ENCODE measurements at places on chromosomes 2 and 18.

DNA sequence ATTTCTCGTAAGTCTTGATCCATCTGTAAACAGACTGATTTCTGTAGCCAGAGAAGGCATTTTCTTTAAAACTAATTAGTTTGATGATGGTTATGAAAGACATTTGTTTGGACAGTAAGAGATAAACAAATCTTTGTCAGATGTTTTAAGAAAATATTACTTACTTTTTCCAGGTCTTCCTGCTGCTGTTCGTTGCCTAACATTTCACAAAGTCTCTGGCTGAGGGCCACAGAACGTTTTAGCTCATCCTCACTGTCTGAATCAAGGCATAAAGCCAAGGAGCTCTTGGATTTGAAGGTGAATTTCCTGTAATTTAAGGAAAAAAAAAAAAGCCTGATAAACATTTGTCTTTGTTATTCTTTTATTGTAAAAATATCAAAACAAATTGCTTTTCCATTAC is 57.8 kb downstream of the VIL1 start:
- no peak for DNase-seq

GRCh38 chr2:177882501-177882900 is 190.1 kb downstream of the PDE11A start:
- no peak for DNase-seq

- DNase-seq = no peak
These were observed at the start of gene CRYGC for GRCh38 chr2:208129744-208130711. Gene CRYGC, minus strand, starts transcription at chr2:208129828. Its CDS starts 36 bp downstream, at chr2:208129792.

DNA sequence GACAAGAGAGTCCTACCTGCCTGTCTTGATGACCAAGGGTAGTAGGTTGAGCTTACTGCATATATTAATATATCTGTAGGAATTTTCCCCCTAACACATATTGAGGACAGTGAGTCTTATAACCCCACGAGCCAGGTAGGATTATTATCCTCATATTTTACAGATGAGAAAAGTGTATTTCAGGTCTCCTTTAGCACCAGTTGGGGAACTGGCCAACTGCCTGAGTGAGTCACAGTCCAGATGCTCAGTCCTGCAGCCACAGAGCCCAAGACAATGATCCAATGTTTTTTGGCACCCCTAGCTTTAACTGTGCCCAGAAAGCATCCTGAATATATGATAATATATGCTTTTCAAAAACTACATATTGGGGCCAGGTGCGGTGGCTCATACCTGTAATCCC is 30.8 kb upstream of the GLS start:
- no peak for DNase-seq

DNA sequence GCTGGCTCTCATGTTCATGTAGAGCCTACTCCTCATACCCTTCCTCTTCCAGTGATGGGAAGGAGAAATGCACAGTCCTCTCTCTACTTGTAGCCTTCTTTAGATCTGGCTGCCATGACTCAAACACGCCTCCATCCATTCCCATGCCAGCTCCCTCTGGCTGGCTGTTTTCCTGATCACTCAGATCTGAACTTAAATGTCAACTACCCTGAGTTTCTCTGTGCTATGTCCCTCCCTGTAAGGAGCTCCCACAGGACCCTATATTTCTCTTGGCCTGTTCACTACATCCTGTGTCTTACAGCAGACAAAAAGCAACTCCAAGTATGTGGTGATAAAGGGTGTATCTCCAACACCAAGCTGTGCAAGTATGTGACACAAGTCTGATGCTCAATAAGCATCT is 152.4 kb downstream of the TCF4 start:
- DNase-seq = no peak

GRCh38 chr18:79496237-79496977 is 100.7 kb downstream of the NFATC1 start:
- no peak for DNase-seq

DNA sequence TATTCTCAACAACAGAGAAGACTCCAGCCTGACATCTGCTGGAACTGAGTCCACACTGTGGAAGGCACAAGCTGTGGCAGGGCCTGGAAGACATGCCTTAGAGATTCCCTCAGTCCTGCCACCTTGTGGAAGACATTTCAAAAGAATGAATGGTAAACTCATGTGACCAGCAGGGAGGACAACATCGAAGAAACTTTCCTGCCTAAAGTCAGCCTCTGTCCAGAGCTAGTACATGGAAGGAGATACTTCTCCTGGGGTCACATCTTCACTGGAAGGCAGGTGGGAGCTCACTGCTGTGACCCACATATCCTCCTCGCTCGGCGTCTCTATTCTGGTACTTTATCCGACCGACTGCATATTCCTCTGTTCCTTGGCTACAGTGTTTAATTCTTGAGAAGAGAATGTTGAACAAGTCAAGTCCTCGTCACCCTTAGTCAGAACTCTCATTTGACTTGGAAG is 59.5 kb downstream of the PUM2 start:
- DNase-seq = peak; percentile 78

GRCh38 chr2:99066075-99066958 is 75.2 kb upstream of the C2orf15 start:
- peak; percentile 78 for DNase-seq

DNA sequence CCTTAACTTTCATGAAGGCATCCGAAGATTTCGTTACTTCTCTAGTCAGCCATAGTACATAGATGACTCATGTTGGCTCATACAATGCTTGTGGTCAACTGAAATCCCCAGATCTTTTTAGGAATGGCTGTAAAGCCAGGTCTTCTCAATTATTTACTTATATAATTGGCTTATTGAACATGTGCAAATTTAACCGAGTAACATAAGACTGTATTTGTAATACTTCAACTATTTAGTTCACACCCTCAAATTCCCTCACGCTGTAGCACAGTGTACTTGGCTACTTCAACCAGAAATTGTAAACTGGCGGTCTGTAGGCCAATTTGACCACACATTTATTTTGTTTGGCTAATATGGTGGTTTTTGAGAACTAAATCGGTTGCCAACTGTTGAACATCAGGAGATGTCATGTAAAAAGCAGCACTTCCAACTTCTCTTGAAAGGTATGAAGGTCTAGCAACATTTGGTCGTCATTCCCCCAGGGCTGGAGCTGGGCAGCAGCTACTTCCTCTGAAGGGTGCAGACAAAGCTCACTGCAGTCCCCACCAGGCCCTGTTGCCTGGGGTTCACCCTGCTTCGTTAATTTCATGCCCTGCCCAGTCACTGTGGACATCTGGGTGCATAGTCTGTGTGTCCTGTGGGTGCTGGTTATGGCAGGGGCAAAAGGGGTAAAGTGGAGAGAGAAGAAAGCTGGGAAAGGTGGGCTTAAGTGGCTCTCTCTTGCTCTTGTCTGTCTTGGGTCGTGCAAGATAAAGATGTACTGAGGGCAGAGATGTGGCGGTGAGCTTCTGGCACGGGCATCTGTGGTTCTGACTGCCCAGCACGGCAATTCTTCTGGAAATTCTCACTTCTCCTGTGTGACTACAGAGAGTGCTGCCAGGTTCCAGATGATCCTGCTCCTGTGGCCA is 3.2 kb upstream of the SH3RF3 start:
- peak; percentile 92 for DNase-seq

- no peak for DNase-seq
These were observed 37.2 kb downstream of the CASP10 start for GRCh38 chr2:201220102-201220570.

DNA sequence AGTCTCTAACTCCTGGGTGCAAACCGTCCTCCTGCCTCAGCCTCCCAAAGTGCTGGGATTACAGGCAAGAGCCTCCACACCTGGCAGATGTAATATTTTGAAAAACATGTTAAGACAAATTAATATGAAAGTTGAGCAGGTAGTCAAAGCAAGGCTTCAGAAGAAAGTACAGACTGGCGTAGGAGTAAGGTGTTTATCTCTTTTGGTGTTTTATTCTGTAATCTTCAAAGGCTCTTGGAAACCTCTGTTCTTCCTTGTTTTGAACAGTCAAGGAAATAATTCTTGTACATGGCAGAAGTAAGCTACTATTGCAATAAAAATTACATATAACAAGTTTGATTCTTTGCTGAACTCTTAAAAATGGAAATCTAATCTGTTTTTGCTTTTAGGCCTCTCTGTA is 5.3 kb downstream of the RNF138 start:
- no peak for DNase-seq

- DNase-seq = no peak
These were observed 327.5 kb upstream of the SALL3 start for GRCh38 chr18:78652001-78652545.

DNA sequence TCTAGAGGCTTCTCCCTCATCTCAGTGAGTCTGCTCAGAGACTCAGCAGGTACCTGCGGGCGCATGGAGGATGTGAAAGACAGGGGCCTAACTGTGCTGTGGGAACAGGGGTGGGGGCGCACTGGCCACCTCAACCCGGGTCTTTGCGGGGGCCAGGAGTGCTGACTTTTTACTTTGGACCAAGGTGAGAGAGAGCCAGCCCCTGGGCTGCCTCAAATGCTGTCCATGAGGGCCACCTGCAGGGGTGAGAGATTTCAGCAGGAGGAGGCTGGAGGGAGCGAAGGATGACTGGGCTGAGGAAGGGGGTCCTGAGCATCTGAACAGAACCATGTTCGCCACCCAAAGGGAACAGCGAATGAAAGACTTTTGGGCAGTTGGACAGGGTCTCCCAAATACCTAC is 129.4 kb downstream of the TNS1 start:
- DNase-seq = no peak

DNA sequence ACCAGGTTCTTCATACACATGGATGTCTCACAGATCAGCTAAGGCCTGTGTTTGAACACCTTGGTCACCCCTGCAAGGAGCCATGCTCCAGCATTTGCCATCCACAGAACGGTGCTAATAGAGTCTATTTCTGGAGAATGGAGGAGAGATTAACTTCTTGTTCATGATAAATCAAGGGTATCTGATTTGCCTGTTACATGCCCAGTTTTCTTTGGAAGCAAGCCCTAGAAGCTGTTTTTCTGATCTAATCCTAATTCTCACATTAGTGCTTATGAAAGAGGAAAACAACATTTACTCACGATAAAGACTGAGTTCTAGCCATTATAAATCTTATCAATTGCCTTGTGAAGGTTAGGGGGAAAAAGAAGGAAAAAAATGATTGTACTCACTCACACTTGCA is 119.6 kb upstream of the DTNA start:
- no peak for DNase-seq

DNA sequence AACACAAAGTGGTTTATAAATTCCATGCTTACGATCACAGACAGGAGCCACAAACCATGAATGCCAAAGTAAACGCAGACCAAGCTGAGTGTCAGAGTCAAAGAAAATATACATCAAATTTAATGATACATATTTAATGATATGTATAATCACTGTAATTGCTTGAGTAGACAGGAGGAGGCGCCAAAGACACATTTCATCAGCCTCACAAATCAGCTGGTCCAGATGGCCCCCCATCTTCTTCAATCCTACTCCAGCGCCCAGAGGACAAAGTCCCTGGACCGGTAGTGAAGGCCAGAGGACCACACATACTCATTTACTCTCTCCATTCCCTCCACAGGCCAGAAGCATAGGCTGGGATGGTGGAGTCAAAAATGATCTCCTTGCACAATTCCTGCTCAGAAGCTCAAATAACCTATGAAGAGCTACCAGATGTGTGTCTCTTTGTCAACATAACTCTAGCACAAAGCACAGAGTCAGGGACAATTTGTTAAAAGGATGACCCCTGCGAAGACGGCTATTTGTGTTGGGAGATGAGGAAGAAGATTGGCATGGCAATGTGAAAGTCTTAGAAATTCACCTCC is 149.3 kb upstream of the PGAP1 start:
- no peak for DNase-seq

DNA sequence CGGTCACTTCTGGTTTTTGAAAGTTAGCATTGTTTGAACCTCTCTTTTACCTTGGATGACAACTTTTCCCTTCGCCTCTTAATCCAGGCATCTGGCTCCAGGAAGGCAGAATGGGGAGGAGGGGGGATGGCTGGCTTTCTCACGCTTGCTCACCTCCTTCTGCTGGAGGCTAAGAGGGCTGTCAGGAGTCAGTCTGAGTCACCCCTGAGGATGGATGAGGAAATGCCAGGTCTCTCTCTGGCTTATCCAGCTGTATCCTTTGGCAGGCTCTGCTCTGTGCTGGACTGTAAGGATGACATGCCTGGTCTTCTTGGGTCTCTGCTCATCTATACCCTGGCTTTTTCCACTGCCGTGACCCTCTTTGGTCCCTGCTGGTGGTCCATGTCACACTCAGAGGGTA is 142.9 kb upstream of the GYPC start:
- peak; percentile 10 for DNase-seq

DNA sequence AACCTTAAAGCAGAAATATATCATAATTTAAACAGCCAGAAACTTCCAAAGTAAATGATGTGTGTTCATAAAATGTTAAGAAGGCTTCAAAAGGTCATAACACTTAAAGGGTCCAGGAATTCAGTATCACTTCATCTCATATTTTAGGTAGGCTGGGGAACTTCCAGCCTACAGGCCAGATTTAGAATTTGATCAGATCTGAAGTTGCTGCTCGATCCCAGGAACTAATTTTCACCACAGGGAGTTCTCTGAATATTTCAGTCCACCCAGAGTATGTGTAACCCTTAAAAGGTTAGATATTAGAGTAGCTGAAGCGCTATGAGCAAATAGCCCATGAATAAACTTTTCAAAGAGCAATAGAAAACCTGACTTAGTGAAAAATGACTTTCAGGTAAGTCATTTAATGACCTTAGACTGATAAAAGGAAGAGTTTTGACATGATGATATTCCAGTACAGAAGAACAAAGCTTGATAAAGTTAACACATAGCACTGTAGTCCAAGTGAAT is 1.7 kb downstream of the WIPF1 start:
- no peak for DNase-seq

DNA sequence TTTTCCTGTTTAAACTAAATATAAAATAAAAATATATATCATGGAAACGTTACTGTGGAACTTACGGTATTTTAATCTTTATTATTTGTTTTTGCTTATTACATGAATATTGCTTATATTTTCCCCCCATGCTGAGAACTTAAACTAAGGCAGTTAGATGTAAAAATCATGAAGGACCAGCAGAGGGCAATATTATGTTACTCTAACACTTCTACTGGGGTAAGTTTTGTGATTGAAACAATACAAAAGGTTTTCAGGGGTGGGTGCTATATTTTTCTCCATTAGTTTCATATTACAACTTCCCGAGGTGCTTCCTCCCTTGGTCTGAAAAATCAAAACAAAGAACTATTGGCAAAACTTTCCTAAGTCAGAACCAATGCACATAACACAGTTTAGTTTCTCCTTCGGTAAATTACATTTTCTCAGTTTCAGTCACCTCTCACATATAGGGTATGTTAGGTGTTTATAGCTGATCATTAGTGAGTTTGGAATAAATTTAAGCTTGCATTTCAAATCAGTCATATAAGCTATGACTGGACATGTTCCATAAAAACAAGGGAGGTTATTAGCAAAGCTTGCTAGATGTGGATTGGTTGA is 54.8 kb downstream of the ZNF407 start:
- peak; percentile 34 for DNase-seq
